ENCODE measurements at places on chromosomes 6 and 20.

DNA sequence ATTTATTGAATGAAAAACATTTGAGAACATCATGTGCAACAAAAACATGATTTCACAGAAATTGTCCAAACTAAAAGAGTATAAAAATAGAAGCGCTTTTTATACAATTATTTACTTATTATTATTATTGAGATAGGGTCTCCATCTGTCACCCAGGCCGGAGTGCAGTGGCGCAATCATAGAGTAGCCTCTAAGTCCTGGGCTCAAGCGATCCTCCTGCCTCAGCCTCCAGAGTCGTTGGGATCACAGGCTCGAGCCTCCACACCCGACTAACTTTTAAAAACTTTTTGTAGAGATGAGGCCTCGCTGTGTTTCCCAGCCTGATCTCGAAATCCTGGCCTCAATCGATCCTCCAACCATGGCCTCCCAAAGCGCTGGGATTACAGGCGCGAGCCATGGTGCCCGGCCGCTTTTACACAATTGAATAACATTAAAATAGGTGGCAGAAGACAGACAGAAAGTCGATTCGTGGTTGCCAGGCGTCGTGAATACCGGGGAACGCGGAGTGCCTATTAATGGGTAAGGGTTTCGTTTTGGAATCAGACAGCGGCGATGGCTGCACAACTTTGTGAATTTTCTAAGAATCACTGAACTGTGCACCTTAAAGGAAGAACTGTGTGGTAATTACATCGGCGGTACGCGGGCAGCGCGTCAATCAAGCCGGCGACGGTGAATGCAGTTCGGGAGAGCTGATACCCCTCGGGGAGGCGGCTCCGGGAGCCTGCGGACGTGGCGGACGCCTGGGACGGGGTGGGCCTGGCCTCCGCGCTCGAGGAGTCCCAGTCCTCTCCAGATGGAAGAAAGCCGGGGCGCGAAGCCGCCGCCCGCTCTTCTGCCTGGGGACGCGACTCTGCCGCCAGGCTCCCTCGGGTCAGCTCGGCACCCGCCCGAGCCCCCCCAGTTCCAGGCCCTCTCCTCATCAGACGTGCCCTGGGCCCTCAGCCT, 807 bp downstream of the TBC1D20 start:
- no peak for DNase-seq

- DNase-seq, result no peak
Observed at GRCh38 chr6:40894962-40895799, 143.8 kb downstream of the UNC5CL start.

DNA sequence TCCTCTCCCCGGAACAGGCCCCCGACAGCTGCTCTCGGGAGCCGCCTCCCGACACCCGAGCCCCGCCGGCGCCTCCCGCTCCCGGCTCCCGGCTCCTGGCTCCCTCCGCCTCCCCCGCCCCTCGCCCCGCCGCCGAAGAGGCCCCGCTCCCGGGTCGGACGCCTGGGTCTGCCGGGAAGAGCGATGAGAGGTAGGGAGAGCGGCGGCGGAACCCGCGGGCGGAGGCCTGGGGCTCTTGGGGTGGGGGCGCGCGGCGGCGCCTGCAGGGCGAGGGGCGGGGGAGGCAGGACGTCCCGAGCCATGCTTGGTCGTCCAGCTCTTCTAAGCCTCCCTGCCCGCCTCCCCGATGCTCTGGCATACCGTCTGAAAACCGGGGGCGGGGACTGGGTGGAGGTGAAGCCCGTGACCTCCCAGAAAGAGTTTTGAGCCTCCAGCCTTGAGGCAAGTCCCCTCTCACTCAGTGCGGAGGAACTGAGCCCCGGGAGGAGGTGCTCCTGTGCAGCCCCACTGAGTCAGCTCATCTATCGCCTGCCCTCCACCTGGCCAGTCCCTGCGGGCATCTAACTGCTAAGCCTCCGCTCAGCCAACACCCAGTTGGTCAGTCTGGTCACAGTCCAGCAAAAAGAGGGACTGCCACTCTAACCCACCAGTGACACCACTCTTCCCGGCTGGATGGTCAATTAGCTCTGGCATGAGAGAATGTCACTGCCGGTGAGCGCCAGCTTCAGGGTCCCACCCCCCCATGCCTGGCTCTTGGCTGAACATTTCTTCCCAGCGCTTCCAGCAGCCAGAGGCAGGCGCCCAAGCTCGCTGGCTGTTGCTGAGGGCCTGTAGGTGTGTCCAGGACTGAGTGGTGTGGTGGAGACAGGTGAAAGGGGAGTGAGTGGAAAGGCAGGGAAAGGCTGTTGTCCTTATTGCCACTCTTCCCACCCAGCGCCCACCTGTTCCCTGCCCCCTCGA, 482 bp downstream of the DDR1 start:
- DNase-seq, result no peak

DNA sequence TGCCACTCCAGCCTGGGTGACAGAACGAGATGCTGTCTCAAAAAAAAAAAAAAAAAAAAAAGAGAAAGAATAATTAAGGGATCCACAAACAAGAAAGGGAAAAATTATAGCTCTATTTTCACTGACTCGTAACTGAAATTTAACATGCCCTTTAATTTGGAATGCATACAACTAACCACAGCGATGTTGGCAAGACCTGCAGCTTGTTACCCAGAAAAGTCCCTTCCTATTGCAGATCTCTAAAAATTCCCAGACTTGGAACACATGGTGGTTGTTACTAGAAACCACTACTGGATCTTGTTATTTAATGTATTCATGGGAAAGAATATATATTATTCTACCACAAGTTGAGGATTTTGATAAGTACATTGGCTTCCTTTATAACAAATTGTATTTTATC, 27.8 kb upstream of the SMIM28 start:
- DNase-seq, result no peak

DNA sequence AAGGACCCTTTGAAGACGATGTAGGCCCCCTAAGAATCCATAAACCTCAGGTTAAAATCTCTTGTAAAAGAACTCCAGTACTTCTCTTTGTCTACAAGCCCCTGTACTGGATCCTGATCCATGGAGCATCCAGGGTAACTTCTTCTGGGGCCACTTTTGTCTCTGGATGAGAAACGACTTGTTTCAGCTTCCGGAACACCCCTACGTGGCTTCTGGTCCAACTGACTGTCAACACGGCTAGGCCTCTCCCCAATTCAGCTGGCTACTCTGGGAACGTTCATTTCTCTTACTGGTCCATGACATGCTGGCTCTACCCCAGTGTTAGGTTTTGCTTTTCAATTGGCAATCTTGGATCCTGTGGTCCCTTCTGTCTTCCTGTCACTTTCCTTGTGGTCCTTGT, 198.0 kb downstream of the BACH2 start:
- DNase-seq, result no peak

- no peak for DNase-seq
Observed at GRCh38 chr6:29729774-29730328, 6.6 kb downstream of the HLA-F start.

- DNase-seq, result no peak
Observed at GRCh38 chr20:10654630-10655029, 19.2 kb downstream of the JAG1 start.

DNA sequence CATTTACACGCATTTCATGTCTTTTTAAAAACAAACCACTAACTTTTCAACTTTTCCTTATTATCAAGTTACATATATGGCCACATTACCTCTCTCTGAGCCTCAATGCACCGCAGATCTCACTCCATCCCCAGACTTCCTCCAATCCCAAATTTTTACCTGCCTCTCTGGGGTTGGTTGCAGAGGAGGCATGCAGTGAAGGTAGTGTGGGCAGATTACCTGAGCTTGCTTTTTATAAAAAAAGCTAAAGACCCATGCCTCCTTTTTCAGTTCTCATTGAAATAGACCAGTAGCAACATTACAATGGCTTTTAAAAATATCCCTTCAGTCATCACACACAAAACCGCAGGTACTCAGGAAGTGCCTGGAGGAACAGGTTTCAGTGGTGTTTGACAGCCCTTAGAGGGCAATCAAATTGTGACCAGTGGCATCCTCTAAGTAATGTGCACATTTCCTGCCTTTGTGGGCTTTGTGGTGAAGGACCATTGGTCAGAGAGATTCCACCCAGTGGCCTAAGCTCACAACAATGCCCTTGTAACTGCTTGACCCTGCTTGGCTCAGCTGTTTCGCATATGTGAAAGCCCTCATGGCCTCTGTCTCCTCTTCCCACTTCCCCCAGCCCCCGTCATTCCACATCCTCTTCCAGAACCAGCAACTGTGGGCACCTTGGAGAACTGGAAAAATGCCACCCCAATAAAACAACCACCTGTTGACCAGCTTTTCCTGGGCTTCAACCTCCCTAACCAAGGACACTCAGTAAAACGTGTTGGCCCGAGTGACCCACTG, 30.2 kb upstream of the IL17A start:
- no peak for DNase-seq

GRCh38 chr6:113120582-113121285, 736.4 kb upstream of the MARCKS start:
- DNase-seq, result no peak

GRCh38 chr6:140360651-140361050, 986.2 kb upstream of the CITED2 start:
- peak; percentile 83 for DNase-seq

DNA sequence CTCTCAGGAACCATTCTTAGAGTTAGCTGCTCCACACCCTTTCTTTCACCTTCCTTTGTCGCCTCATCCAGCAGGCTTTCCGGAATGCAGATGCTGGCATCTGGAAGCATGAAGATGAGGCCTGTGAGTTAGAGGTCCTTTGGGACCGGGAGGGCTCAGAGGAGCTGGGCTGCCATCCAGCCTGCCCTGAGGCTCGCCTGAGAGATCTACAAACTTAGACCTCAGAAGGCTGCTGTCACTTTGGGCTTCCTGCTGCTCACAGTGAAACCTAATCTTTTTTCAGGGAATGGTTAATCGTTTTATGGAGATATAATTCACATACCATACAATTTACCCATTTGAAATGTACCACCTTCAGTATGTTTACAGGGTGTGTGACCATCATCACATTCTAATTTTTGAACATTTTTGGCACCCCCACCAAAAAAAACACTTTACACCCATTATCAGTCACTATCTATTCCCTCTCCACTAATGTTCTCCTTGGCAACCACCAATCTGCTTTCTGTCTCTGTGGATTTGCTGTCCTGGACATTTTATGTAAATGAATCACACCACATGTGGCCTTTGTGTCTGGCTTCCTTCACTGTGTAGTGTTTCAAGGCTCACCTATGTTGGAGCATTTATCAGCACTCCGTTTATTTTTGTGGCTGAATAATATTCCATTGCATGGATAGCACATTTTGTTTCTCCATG, 20.0 kb upstream of the MPC1 start:
- no peak for DNase-seq

GRCh38 chr20:25459916-25460535, 52.6 kb downstream of the GINS1 start:
- DNase-seq, result no peak

DNA sequence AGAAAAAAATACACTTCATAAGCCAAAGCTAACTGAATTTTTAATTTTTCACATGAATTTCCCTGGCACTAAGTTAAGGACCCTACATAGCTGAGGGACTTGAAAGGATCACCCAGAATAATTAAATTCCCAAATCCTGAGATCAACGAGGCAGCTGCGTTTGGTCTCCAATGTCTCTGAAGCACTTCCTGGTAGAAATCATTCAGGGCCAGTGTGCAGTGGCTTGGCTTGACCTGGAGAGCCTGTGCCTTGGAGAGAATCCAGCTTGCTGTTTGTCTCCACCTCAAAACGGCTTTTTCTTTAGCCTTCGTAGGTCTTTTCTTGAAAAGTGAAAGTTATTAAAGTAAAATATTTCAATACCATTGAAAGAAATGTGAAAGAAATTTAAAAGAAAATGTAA, 92.4 kb downstream of the SMOC2 start:
- DNase-seq, result no peak

GRCh38 chr20:64216036-64216435, 39.5 kb upstream of the PCMTD2 start:
- DNase-seq, result no peak

DNA sequence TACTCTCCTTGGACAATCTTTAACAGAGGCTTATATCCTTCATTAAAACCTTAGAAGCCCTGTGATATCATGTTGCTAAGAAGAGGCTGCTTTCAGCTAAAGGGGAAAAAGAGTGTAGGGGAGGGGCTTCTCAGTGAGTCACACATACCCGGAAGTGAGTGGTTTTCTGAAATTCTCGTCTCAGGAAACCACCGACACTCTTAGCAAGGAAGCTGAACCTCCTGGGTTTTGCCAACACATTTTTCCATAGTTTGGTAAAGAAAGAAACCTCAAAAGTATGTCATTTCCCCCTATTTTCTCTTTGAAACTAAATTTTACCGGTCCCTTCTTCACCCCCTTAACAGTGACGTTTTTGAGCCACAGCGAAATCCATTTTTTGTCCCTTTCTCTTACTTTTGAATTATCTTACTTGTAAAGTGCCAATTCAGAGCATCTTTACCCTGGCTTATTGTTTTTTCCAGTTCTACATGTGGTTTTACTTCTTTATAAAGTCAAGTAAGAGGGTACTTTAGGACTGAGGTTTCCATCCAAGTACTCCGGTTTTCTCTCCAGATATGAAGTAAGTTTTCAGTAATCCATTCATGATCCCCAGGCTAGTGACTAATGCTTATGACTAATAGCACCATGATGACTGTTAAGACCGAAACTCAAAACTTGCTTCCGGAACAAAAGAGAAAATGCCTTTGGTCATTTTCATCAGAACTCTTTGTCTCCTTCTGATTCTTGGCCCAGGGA, 219.3 kb downstream of the ARHGAP18 start:
- DNase-seq, result no peak

DNA sequence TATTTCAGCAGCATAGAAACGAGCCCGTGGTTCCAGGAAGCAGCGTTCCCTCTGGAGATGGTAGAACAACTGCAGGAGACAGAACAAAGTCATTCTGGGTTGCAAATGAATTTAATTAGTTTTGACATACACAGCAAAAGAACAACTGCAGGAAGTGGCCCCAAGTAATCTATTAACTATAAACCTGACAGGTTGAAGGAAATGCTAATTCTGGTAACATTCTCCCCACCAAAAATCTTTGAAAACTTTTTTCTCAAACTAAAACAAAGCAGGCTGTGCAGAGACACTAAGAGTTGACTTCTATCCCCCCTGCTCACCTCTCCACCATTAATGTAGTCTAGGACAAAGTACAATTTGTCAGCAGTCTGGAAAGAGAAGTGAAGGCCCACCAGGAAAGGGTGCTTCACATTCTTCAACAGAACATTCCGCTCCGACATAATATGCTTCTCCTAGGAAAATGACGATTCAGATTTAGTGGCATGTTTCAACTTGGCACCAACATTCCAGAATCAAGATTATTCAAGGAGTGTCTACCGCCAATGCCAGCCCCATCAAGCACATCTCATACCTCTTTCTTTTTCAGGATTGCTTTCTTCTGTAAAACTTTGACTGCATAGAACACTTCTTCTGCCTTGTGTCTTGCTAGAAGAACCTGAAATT, 120.4 kb upstream of the SLC2A12 start:
- no peak for DNase-seq

- DNase-seq, result no peak
Observed at GRCh38 chr20:43584448-43585136, 6.1 kb upstream of the IFT52 start.
